Epithelial cell of umbilical artery (primary cell): ENCODE measurements at places on chromosomes 13 and 19. TPM values are rescaled to one million over a fixed set of nuclear protein-coding genes. Genes with fewer than 3 reads are reported as not detected.

The PVR gene
- total RNA-seq, result 138 and 147 TPM in 2 replicates

The TUBB4A gene
- not detected in 2 replicates for total RNA-seq

The PTH2 gene
- total RNA-seq, result not detected in 2 replicates

The UTP14C gene
- total RNA-seq, result 9.7 and 13.2 TPM in 2 replicates

The CLEC11A gene
- total RNA-seq, result 22.4 and 27.4 TPM in 2 replicates

The MEDAG gene
- total RNA-seq, result 29.6 and 90.3 TPM in 2 replicates

The EDNRB gene
- total RNA-seq, result under 0.01 and 1.1 TPM in 2 replicates

The C1QTNF9B gene
- total RNA-seq, result not detected in 2 replicates

The TINCR gene
- total RNA-seq, result not detected in 2 replicates

The SYNGR4 gene
- total RNA-seq, result not detected in 2 replicates
